ENCODE measurements at places on chromosomes 4 and X.

GRCh38 chrX:112669824-112670223 lies 9.9 kb downstream of the LHFPL1 start:
- no peak for DNase-seq

DNA sequence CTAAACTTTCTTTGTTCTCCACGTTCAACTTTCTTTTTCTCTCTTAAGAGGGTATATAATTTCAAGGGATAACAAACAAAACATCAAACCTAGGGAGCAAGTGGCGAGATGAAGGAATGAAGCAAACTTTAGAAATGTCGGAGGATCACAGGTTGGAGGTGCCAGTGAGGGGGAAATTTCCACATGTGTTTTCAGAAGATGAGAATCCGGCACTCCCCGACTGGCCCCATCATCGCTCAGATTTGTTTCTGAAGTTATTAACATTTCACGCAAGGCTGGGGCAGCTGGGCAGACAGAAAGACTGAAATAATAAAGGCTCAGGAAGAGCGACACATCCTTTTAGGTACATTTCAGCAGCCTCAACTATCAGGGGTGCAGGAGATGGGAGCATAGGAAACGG lies 134.9 kb downstream of the SMIM20 start:
- no peak for DNase-seq

- no peak for DNase-seq
These were observed 476.4 kb downstream of the AFF2 start for GRCh38 chrX:148976571-148977400.

DNA sequence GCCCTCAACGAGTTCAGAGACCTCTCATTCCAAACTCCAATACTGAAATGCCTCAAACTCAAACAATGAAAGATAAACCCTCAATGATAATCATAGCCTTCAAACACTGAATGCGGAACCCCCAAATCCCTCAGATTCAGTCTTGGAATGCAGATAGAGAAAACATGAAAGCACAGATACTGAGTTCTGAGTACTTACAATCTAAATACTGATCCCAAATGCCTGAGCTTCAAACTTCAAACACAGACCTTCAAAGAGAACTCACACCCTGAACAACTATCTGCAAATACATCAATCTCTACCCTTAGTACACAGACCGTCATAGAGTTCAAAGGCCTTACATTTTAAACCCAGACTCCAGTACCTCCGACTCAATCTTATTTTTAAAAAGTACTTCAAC lies 16.9 kb upstream of the PAGE4 start:
- no peak for DNase-seq

DNA sequence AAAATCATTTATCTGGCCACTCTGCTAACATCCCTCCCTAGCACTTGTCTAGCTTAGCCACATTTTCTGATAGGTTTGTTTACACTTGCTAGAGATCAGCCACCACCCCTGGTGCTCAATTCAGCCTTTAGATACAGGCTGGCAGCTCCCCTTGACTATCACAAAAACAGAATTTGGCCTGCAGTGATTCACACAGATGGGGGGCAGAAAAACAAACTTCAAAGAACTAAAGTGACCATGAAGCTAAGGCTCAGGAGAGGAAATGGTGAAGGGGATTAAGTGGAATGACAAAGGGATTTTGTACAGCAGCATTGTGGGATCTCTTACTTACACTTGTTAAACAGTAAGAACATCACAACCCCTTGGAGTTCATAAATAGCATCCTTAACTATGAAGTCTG lies 1718.0 kb upstream of the PCDH7 start:
- DNase-seq: no peak

Data from stimulated activated CD8-positive, alpha-beta memory T cell treated with anti-CD3 and anti-CD28 coated beads, Interleukin-2, amount 100 ng/mL, for 1 hour (primary cell).